Activated naive CD4-positive, alpha-beta T cell treated with anti-CD3 and anti-CD28 coated beads, Interleukin-2, amount 50 U/mL, for 72 hours (primary cell): ENCODE measurements at places on chromosomes 1 and 21. TPM values are rescaled to one million over a fixed set of nuclear protein-coding genes. Genes with fewer than 3 reads are reported as not detected.

GRCh38 chr1:61659061-61659460 is 65.9 kb downstream of the TM2D1 start:
- DNase-seq, result no peak

ITLN2 gene
- not detected for total RNA-seq

- no peak for DNase-seq
These were observed 68.5 kb downstream of the OBSCN start for GRCh38 chr1:228276174-228276831.

CBR3 gene
- total RNA-seq, result 9.6 TPM

DNA sequence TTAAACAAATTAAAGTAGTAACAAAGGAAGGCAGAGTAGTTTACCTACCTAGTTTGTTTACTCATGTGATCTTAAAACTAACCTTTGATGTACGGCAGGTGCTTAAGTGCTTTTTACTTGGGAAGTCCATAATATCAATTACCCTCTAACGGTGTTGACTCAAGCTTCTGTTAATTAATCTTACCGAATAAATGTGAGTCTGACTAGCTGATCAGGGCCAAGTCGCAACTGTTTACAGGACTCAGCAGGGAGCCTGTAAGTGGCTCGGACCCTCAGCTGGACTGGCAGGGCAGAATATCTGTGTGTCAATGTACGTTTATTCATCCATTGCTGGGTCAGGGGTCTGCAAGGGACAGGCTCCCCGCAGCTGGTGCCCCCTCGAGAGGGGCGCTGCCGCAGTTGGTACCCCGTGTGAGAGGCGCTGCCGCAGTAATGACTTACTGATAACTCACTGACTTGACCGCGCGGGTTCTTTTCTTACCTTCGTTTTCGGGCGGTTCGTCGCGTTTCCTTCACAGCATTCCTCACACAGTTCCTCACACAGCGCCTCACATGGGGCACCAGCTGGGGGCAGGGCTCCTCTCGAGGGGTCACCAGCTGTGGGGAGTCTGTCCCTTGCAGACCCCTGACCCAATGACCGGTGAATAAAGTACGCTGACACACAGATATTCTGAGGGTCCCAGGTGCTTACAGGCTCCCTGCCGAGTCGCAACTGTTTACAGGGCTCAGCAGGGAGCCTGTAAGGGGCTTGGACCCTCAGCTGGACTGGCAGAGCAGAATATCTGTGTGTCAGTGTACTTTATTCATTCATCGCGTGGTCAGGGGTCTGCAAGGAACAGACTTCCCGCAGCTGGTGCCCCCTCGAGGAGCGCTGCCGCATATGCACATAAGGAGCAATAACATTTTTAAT is 3.0 kb downstream of the FMO1 start:
- DNase-seq, result no peak

DIP2A gene
- 42.4 TPM for total RNA-seq

GRCh38 chr1:217498209-217498608 is 132.7 kb downstream of the GPATCH2 start:
- DNase-seq, result no peak

MATN1 gene
- 0.31 TPM for total RNA-seq

DNA sequence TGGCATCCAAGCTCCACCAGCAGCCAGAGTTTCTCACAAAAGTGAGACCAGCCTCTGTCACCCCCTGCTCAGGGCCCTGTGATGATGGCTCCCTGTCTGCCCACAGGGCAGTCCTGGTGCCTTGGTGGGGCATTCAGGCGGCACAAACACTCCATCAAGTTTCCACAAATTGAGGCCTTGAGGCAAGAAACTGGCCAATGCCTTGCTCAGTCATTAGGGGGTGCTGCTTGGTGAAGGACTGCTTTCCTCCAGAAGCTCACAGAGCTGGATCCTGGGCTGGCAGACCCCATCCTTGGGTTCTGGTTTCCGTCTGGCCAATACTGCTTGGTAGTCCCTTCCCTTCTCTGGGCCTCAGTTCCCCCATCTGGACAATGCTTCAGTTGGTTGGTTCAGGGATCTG is 12.5 kb upstream of the AHDC1 start:
- DNase-seq, result no peak

GRCh38 chr1:20426923-20427322 is 59.1 kb downstream of the CAMK2N1 start:
- DNase-seq, result peak; percentile 56

- DNase-seq, result no peak
These were observed 5.8 kb downstream of the SLC45A1 start for GRCh38 chr1:8323706-8324105.

GRCh38 chr1:204250428-204251030 is 36.7 kb upstream of the GOLT1A start:
- no peak for DNase-seq

DNA sequence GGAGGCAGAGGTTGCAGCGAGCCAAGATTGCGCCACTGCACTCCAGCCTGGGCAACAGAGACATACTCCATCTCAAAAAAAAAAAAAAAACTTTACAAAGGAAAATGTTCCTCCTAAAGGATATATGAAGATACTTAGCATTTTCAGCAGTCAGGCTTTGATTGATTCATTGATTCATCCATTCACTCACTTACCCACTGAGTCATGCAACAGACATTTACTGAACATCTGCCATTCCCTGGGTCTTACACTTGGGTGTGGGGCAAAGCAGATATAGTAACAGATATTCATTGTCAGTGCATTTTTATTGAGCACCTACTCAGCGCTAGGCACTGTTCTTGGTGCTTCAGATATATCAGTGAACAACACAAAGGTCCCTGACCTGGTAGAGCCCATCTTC is 5.6 kb upstream of the LACTBL1 start:
- no peak for DNase-seq

- no peak for DNase-seq
These were observed 444.2 kb upstream of the LRRC7 start for GRCh38 chr1:69123486-69123885.

SIM2 gene
- 0.16 TPM for total RNA-seq
